Muscle of leg (tissue), 16 donors: ENCODE measurements at places on chromosomes 11 and 22. TPM values are rescaled to one million over a fixed set of nuclear protein-coding genes. Genes with fewer than 3 reads are reported as not detected.
A peak's percentile ranks its signal among the peaks of the same experiment; 100 is the strongest.

DNA sequence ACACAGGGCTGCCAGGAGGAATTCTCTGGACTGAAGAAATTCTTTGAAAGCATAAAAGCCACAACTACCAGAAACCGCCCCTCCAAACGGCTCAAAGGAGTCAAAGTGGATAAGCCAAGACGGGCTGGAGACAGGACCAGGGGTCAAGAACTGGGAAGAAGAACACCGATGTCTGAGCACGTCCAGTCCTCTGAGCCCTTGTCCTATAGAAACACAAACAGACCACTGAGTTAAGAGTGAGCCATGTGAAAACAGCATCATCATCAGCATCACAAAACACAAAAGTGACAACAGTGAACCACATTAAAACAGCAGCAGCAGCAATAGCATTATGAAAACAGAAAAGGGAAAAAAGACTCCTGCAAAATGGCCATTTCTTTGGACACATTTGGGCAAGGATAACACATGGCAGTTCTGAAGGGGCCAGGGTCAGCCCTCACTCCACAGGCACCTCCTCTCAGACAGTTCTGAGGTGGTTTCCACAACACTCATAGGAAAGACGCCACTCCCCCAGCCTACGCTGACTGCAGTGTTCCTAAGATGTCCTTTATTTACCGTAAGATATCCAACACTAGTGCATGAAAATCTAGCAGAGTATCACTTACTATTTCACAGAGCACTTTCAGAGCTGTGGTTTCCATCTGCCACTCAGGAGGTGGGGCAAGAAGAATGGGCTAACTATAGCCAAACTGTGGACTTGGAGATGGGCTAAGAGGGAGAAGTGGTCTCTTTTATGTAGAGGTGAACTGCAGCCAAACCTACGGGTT is 28.6 kb upstream of the YPEL1 start:
- no peak for DNase-seq
- H3K36me3 ChIP-seq, result peaks cover 78% of the 10 kb centered on the region
- H3K27me3 ChIP-seq, result no peaks in the 10 kb centered on the region
- peaks cover under 1% of the 10 kb centered on the region for H3K4me1 ChIP-seq

RAG2 gene
- total RNA-seq, result 0.09 TPM

DNA sequence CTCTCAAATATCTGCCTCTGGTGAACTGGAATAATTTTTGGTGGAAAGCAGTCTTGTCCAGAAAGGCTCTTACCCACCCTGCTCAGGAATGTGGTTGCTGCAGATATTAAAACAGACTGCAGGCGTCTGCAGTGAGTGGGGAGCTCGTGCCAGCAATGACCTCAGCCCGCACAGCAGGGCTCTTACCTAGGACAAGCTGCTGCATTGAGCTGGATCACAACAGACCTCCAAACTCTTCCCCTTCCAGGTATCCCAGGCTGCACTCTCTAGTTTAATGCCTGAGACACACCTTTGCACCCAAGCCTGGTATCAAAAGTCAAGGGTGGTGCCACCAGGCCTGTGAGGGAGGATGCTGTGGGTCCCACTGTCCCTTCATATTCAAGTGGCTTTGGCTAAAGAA is 69.7 kb upstream of the CDON start:
- no peaks in the 10 kb centered on the region for H3K36me3 ChIP-seq
- peak; percentile 85 for DNase-seq
- H3K4me1 ChIP-seq, result peaks cover 81% of the 10 kb centered on the region

SLCO2B1 gene
- total RNA-seq, result 8.2 TPM

- H3K36me3 ChIP-seq, result no peaks in the 10 kb centered on the region
- peak; percentile 92 for DNase-seq
- peaks cover 19% of the 10 kb centered on the region for H3K4me1 ChIP-seq
- no peaks in the 10 kb centered on the region for H3K27me3 ChIP-seq
- H3K27ac ChIP-seq, result peak overlapping the region; percentile 76
Measured at GRCh38 chr11:116835791-116836631, 1.4 kb downstream of the APOA1 start.

GRCh38 chr11:85823816-85824215 is 12.9 kb upstream of the SYTL2 start:
- no peak overlapping the region for H3K4me3 ChIP-seq
- H3K36me3 ChIP-seq, result no peaks in the 10 kb centered on the region
- H3K4me1 ChIP-seq, result peaks cover 13% of the 10 kb centered on the region
- no peaks in the 10 kb centered on the region for H3K27me3 ChIP-seq
